IMR-90 (cell line): ENCODE measurements at places on chromosomes 6 and 20. TPM values are rescaled to one million over a fixed set of nuclear protein-coding genes. Genes with fewer than 3 reads are reported as not detected.

- no peak for DNase-seq
These were observed 12.9 kb downstream of the SLC13A3 start for GRCh38 chr20:46638134-46638897.

Gene PPP1R14C
- not detected in 2 replicates for total RNA-seq

- DNase-seq: no peak
These were observed 71.2 kb upstream of the CCN6 start for GRCh38 chr6:111982681-111983080.

Gene STX7
- 26.1 and 35.1 TPM in 2 replicates for total RNA-seq

GRCh38 chr20:44938637-44939036, 21.6 kb downstream of the TOMM34 start:
- no peak for DNase-seq

GRCh38 chr20:32201296-32201976, 6.1 kb downstream of the PLAGL2 start:
- DNase-seq: peak; percentile 43

- DNase-seq: no peak
These were observed 375.4 kb downstream of the CDKAL1 start for GRCh38 chr6:20909621-20910020.

Gene DSP
- 20.1 and 23.6 TPM in 2 replicates for total RNA-seq

GRCh38 chr6:10425975-10426780, 11.3 kb upstream of the TFAP2A start:
- no peak for DNase-seq

Gene HDGFL1
- total RNA-seq: not detected in 2 replicates

- DNase-seq: no peak
These were observed 136.7 kb upstream of the EEF1E1 start for GRCh38 chr6:8238773-8239683.

GRCh38 chr6:163828038-163828795, 413.7 kb downstream of the QKI start:
- peak; percentile 35 for DNase-seq
